ENCODE measurements at places on chromosomes 4 and X.
A peak's percentile ranks its signal among the peaks of the same experiment; 100 is the strongest.

GRCh38 chr4:118034053-118034785, at the start of gene NDST3:
Gene NDST3 (plus strand): TSS chr4:118034486. CDS start chr4:118053911, 19,425 bp downstream.
- peak; percentile 40 for DNase-seq

DNA sequence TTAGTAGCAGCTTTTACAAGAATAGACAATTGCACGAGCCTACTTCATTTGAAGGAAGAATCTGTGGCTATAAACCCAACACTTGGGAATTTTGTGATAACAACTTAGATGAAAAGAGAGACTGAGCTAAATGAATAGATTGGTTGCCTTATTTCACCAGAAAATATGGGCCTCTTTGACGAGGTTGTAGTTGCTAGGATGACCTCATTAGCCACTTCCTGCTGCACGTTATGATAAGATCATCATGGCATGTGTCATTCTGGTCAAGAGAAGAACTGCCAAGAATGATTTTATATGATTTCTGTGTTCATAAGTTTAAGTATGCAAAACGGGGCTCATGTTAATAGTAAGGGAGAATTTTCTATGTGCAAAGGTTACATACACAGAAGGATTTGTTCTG, 321.9 kb upstream of the GIMD1 start:
- no peak for DNase-seq

DNA sequence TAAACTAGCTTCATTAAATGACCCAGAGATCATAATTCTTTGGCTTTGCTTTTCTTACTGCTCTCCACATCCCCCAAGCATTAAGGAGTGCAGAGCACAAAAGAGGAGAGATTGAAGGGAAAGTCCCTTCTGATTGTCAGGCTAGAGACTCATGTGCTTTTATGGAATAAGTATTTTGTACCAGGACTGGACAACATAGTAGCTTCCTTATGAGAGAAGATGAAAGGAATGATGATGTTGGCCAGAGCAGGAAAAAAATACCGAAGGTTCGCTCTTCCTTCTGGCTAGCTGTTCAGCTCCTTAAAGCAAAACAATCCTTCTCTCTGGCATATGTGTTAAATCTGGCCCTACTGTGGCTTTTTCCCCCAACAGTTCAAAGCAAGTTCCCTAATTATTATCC, 53.1 kb downstream of the HOPX start:
- DNase-seq = no peak

GRCh38 chr4:48119646-48120045, 14.4 kb downstream of the TXK start:
- peak; percentile 16 for DNase-seq

DNA sequence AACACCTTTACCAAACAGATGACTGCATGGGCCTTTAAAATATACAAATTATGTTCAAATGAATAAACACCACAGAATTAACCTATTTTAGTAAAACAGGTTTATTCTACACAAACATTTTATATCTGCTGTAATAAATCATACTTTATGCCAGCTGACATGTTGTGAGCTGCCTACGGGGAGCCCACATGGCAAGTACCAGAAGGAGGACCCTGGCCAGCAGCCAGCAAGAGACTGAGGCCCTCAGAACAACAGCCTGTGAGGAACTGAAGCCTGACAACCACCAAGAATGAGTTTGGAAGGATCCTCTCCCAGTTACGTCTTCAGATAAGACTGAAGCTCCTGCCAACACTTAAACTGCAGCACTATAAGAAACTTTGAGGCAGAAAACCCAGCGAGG, 377.0 kb downstream of the PDGFC start:
- peak; percentile 5 for DNase-seq

DNA sequence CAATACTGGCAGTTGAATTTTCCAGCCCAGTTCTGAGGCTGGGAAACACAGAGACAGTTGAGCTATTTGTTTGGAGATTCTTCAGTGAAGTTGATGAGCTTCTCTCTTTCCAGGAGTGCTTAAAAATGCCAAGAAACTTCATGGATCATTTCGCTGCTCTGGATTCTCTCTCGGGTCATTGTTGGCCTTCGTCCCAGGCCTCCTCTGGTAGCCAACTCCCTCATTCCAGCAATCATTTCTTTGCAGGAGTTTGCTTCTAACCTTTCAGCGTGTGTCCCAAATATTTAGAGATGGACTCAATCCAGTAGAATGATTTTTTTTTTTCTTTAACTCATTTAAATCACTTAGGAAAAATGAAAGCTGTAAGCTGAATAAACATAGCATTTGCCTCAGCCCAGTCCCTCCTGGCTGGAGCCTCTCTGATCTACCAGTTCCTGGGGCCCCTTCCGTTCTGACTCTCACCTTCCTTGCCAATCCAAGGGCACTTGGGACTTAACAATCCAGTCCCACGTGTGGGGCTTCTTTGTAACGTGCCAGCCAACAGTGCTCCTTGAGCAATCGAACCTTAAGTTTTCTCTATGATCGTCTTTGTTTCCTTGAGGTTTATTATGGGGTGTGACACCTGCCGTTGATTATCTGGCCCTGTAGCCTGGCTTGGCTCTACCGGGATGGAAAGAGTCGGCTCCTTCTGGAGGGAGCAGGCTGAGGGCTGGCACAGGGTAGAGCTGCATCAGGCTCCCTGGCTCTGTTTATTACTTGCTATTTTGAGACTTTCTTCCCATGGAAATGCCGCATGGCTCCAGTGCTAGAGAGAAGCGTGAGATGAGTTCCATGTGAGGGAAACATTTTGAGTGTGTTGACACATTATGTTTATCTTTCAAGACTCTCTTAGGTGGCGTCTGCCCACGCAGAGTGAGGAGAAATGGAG, 80.4 kb upstream of the GPC4 start:
- no peak for DNase-seq

- DNase-seq = no peak
These were observed 26.1 kb downstream of the LAMTOR3 start for GRCh38 chr4:99868126-99868596.

DNA sequence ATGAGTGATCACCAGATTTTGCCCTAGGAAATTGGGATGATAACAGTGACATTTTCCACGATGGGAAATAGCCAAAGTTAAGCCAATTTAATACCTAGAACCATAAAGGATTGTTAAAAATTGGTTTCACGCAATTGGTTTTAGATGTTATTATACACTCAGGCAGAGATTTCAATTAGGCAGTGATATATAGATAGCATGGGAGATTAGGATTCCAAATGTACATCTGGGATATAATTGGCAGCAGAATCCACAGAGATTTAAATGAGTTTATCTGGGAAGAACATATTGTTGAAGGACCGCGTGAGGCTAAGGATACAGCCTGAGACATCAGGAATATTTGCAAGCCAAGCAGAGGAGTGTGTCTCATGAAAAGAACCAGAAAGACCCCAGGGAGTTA, 351.6 kb downstream of the GPM6A start:
- no peak for DNase-seq

DNA sequence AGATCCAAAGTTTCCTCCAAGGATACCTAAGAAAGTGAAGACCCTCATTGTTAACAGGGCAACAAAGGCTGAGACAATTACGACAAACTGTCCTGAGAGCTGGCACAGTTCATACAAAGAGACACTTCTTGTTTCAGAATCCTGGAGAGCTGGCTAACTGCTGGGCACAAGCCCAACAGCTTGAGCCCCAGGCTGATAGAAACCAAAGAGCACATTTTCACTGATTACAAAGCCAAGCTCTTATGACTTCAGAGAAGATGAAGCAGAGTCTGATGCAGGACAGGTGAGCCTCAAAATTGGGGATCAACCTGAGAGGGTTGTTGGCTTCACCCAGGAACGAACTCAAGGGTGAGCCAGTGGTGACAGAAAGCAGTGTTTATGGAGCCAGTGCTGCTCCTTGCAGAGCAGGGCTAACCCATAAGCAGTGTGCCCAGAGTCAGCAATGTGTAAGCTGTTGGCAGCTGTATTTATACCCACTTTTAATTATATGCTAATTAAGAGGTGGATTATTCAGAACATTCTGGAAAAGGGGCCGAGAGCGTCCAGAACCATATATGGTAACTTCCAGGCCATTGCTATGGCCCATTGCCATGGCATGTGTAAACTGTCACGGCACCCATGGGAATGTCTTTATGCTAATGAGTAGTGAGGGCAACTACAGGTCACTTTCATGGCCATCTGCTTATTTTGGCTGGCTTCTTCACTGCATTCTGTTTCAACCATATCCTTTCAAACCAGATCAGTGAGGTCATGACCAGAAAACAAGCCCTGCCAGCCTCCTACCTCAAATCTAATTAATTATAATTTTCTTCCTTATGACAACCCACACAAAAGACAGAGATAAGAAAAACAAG, 183.7 kb downstream of the EVC2 start:
- DNase-seq = no peak

DNA sequence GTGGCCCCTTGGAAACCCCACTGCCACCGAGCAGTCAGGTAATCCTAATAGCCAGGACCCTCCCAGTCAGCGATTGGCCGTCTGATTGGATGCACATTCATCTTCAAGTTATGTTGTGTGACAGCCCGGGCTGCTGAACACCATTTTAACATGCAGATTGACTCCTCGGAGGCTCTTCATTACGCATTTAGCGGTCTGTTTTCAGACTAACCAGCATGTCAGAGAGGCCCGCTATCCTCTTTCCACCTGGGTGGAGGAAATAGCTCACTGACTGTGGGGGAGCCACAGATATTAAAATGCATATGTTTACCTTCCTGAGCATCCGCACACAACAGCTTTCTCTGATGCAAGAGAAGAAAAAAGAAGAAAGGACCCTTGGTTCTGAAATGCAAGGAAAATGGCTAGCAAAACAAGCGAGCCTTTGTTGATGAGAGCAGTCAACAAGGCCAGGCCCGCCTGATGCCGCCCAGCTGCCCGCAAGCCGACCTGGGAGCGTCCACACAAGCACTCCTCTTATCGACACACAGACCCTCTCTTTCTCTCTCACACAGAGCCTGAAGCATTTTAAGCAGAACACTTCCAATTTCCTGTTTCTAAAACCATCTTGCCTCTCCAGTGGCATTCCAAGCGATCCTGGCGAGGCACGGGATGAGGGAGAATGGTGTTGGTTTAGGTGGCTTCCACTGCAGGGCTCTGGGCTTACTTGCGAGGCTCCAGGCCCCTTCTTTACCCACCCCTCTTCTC, 118.3 kb downstream of the MGST2 start:
- DNase-seq = no peak

GRCh38 chr4:36173905-36174304, 70.4 kb downstream of the ARAP2 start:
- no peak for DNase-seq

GRCh38 chr4:162015090-162015489, 148.7 kb downstream of the FSTL5 start:
- no peak for DNase-seq

DNA sequence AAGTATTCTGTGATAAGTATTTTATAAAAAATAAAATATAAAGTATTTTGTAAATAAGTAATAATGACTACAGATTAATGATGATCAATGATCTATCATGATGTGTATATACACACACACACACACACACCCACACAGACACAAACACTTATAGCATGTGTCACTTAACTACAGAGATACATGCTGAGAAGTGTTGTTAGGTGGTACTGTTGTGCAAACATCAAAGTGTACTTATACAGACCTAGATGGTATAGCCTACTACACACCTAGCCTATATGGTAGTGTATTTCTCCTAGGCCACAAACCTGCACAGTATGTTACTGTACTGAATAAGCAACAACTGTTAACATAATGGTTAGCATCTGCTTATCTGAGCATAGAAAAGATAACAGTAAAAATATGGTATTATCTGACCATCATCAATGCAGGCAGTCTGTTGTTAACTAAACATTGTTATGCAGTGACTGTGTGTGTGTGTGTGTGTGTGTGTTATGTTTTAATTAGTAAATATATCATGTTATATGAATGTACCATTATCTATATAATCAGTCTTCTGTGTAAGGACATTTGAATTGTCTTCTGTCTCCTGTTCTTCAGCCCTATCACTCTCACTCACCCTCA, 138.2 kb downstream of the CAMK2D start:
- no peak for DNase-seq

GRCh38 chr4:150784939-150785338, 203.0 kb downstream of the MAB21L2 start:
- DNase-seq = no peak

GRCh38 chrX:149512225-149512885, 7.2 kb upstream of the IDS start:
- DNase-seq = no peak

DNA sequence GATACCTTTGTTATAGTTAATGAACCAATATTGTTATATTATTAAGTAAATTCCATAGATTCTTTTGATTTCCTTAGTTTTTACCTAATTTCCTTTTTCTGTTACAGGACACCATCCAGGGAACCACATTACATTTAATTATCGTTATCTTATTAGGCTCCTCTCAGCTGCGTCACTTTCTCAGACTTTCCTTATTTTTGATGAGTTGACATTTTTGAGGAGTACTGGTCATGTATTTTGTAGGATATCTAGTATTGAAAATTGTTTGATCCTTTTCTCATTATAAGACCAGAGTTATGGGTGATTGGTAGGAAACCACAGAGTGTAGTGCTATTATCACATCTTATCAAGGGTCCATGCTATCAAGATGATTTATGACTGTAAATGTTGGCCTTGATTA, 319.7 kb downstream of the NKX6-1 start:
- DNase-seq = no peak

DNA sequence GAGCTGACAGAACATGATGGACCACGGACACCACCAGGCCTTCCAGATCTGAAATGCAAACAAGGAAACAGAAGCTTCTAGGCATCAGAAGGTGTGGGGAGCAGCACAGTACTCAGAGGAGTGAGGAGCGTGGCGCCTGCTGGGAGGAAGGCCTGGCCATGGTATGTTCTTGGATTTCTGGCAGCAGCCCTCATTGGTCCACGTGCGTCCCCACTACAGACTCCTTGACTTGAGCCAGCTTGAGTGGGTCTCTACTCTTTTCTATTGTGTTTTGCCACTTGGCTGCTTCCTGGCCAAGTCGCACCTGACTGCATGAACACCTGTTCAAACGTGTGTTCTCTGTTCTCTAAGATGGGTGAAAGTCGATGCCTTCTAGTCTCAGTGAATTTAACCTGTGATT, 18.0 kb downstream of the ZNF275 start:
- DNase-seq = no peak

DNA sequence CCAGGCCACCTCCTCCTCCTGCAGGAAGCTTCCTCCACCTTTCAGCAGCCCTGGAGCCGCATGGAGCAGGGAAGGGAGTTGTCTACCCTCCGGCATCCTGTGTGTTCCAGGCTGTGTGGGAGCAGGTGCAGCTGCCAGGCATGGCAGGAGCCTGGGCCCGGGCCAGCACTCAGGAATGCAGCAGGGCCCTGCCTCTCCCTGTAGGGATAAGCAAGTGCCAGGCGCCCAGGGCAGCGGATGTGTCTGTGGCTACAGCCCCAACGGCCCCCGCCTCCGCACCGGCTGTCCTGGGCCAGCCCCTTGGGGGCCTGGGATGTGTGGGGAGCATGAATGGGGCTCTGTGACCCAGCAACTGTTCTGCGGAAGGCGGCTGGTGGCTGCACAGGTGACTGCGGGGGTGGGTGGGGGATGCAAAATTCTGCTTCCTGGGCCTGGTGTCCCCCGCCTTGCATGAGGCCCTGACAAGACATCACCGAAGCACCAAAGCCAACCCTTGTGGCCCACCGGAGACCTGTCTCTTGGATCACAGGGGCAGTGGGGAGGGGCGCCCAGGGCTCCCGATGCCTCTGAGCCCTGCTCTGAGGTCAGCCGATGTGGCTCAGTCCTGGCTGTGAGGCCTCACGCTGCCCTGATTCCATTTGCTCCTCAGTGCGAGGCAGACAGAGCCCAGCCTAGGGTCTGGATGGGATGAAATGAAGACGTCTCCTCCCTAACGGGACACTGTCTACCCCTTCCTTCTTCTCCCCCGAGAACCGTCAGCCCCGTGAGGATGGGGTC, 1.4 kb upstream of the DOK7 start:
- DNase-seq = peak; percentile 10

All from NCI-H2081 treated with DMSO at 0.1 percent for 48 hours (cell line).